ENCODE measurements at places on chromosomes 12 and 14.

DNA sequence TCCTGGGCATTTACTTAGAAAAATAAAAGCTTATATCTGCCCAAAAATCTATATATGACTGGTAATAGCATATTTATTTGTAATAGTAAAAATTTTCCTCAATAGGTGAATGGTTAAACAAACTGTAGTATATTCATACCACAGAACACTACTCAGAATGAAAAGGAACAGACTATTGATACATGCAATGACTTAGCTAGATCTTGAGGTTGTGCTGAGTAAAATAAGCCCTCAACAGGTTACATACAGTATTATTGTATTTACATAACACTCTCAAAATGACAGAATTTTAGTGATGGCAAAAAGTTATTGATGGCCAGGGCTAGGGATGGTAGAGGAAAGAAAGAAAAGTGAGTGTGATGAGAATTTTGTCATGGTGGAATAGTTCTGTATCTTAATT is 178.4 kb downstream of the BMP4 start:
- no peak for DNase-seq

DNA sequence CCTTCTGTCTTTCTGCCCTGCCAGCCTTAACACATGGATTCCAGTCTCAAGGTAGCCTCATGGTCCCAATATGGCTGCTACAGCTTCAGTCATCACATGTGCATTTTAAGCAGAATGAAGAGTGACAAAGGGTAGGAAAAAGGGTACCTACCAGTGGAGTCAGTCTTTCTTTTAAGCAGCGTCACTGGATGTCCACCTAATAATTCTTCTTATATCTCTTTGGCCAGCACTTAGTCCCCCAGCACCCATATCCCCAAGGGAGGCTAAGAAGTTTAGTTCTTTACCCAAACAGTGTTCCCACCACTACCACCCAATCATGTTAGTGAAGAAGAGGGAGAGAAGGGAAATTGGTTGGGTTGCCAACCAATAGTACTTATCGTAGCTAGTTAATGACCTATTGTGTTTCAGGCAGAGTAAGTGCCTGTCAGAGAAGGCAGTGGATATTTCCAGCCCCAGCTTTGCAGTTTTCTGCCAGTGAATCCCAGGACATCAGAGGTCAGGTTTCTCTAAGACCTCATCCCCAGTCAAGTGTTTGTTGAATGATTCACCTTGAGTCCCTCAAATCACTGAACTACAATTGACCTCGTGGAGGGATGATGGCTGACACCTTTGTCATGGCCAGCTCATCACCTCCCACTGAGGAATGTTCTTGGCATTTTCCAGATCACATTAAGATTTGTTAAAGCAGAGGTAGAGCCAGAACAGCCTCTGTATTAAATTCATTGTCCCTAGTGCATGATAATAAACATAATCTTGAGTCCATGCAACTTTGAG is 250.9 kb upstream of the CRY1 start:
- DNase-seq, result no peak

GRCh38 chr12:122979001-122979907 is 1.2 kb upstream of the ARL6IP4 start:
- DNase-seq, result no peak

DNA sequence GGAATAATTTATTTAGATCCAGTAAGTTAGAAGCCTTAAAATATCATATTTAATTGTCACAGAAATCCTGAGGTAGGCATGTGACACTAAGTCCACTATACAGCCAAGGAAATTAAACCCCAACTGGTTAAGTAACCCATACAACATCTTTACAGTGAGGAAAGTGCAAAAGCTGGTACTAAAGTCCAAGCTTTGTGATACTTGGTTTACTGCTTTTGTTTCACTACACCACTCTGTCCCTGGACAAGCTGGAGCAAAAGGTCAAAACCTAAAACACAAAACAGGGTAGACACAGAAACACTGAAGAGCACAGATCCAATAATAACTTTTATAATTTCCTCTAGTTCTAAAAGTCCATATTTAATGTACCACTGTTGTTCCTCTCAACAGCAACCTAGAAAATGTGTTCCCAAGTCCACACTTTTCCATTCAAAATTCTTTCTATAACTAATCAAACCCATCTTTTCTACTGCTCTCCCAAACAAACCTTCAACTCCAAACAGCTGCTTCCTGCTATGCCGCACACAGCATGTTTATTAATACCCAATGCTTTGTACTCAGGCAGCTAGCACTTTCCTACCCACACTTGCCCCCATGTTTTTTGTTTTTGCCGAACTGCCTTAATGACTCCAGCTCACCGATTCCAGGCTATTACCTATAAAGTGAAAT is 90.9 kb downstream of the MED13L start:
- no peak for DNase-seq

- no peak for DNase-seq
Measured at GRCh38 chr12:505221-505620, 45.5 kb downstream of the B4GALNT3 start.

DNA sequence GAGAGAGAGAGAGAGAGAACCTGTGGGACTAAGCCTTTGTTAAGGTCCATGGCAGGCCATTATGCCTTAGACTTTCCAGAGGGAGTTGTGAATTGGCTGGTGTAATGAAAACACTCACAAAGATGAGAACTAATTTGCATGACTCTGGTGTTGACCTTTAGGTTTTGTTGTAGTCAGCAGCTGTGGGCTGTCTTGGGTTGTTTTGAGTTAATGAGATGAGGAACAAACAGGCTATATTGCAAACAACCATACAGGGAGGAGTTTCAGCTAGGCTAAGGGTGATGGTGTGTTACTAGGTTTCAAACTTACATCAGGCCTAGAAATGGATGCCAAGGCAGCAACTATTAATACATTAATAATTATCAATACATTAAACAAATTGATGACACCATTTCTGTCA is 26.3 kb downstream of the ATXN7L3B start:
- no peak for DNase-seq

DNA sequence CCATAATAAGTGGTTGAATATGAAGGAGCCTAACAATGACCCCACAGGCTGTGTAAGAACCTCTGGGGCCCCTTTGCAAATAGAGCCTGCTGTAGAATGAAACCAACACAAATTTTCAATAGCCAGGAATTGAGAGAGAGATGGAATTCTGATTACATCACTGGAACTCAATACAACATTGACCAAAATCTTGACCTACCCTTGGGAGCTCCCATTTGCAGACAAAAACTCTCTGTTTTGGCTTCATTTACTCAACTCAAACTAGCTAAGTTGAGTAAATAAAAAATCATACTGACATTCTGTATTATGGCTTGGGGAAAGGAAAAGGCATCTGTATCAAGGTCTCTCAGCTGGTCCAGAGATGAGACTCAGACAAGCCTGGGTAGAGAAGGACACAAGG is 91.0 kb downstream of the TBX3 start:
- no peak for DNase-seq

GRCh38 chr12:50537538-50537919 is 32.7 kb downstream of the DIP2B start:
- DNase-seq, result no peak

DNA sequence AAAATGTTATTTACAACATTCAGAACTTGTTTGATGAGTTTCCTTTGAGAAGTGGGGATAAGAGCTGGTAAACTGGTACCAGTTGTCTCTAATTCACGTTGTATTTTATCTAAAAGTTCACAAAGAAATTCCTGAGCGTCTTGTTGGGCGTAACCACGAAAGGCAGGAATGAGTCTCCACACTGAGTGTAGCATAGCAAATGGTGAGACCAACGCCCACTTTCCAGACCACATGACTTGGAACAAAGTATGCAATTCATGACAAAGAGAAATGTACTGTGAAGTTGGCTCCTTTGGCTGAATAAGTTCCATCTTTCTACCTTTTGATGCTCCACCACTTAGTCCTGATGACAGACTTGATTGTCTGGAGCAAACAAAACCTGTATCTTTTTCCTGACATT is 18.4 kb downstream of the USP44 start:
- no peak for DNase-seq

GRCh38 chr12:15171012-15171655 is 50.1 kb downstream of the RERG start:
- DNase-seq, result no peak

GRCh38 chr12:117010693-117011451 is 88.3 kb downstream of the TESC start:
- DNase-seq, result no peak

- no peak for DNase-seq
Measured at GRCh38 chr12:107435520-107435919, 250.1 kb upstream of the PWP1 start.

GRCh38 chr14:90491911-90492531 is 95.2 kb downstream of the CALM1 start:
- DNase-seq, result no peak

DNA sequence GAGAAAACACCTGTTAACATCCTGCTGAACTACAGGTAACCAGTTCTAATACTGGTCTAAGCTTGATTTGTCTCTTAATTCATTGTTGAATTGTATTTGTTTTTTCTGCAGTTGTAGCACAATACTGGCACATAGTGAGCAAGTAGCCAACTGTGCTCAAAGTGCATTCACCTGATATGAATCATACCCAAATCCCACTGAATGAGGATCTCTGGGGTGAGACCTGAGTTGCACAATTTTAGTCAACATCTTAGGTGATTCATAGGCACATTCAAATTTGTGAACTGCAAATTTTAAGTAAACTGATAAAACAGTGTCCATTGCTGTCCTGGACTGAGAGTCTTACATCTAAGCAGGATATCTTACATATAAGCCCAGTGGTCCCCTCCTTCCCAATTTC is 12.8 kb downstream of the KCNC2 start:
- DNase-seq, result no peak

GRCh38 chr12:79531518-79531917 is 159.2 kb downstream of the PAWR start:
- no peak for DNase-seq

DNA sequence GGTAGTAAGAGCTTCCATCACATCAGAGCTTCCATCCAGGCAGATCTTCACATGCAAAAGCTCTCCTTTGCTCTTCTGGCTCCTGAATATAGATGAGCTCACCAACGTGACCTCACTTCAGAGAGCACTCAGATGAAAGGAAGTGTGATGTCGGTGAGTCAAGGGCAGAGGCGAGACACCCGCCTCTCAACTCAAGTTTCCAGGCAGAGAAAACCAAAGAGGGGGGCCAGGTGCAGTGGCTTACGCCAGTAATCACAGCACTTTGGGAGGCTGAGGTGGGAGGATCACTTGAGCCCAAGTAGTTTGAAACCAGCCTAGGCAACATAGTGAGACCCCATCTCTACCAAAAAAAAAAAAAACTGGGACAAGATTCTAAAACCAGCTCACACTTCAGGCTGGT is 126.9 kb downstream of the DUSP6 start:
- no peak for DNase-seq

- no peak for DNase-seq
Measured at GRCh38 chr14:103194256-103195045, 71.2 kb downstream of the TNFAIP2 start.

DNA sequence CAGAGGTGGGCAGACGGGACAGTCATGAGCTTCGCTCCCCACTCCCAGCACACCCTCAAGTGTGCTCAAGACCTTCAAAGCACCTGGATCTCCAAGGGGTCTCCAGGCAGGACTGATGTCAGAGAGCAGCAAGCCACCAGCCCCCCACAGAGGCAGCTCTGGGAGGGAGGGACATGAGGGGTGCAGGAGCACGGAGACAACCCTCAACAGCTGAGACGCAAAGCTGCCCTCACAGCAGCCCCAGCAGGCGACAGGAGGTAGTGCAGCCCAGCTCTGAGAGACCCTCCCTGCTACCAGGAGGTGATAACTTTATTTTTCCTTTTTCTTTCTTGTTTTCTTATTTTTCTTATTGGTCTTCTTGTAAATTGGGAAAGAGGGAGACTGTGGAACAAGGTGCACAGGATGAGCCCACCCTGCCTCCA is 17.9 kb downstream of the SIVA1 start:
- DNase-seq, result no peak

- DNase-seq, result no peak
Measured at GRCh38 chr14:34029921-34030334, 79.1 kb upstream of the EGLN3 start.

- DNase-seq, result no peak
Measured at GRCh38 chr12:75853626-75854025, 177.9 kb downstream of the PHLDA1 start.

DNA sequence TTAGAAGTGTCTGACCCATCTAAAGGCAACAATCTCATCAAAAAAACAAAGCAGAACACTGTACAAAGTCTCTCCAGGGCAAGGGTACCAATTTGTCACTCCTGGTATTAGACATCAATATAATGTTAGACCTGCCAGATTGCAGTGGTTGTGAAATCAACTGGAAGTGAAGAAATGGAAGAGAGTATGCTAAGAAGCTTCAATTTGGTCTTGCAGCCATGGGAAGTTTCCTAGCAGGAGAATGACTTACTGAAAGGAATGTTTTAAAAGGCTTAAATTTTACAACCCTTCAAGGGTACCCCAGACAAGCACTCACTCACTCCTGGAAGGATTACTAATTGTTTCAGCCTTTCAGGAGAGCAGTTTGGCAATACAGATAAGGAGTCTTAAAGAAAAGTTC is 18.9 kb downstream of the LLPH start:
- DNase-seq, result no peak

DNA sequence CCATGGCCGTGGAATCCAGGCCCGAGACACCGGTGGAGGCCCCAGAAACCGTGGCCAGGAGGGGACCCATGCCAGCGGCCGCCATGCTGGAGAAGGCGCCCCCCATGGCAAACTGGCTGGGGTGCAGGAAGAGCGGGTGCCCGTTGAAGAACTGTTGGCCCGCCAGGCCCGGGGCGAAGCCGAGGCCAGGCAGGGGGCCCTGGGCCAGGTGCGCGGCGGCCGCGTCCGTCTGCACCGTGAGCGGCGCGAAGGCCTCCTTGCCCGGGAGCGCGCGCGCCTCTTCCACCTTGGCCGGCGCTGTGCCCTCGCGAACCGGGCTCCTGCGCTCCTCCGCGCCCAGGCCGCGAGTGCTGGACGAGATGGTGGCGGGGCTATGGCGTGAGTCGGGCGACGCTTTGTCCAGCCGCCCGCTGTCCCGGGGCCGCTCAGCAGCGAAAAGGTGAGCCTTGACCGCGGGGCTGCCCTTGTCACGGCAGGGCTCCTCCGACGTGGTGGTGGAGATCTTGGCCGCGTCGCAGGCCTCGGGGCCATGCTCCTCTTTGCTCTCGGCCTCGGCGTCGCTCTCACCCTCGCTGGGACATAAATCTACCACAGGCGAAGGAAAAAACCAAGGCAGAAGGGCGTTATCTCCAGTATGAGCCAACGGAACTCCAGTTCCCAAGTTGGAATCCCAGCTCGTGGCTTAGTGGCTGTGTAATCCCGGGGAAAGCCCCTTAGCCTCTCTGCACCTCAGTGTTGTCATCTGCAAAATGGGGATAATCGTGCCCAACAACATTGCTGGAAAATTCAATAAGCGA is 9.5 kb downstream of the TBX3 start:
- no peak for DNase-seq

GRCh38 chr12:42486407-42486806 is 103.1 kb downstream of the PRICKLE1 start:
- no peak for DNase-seq
